Hair follicular keratinocyte (primary cell): ENCODE measurements at places on chromosomes 6 and 20. TPM values are rescaled to one million over a fixed set of nuclear protein-coding genes. Genes with fewer than 3 reads are reported as not detected.

Gene LHFPL5
- not detected in 2 replicates for total RNA-seq

Gene SAMD3
- total RNA-seq = 0.16 TPM in 1 of 2 replicates, not detected in the other

Gene FOXF2
- total RNA-seq = 0.49 TPM in 1 of 2 replicates, not detected in the other

Gene TFB1M
- total RNA-seq = 20.4 and 25.8 TPM in 2 replicates

Gene RAB44
- 0.19 TPM in 1 of 2 replicates, not detected in the other for total RNA-seq

Gene CASS4
- not detected in 2 replicates for total RNA-seq

Gene C6orf15
- 0.16 TPM in 1 of 2 replicates, not detected in the other for total RNA-seq

Gene SLC17A4
- total RNA-seq = not detected in 2 replicates

Gene BPIFB4
- not detected in 2 replicates for total RNA-seq

Gene CLPSL1
- total RNA-seq = not detected in 2 replicates

Gene HLA-DQB1
- 9.0 and 17.6 TPM in 2 replicates for total RNA-seq

Gene TP53TG5
- total RNA-seq = not detected in 2 replicates

Gene PRSS16
- 6.2 and 12.2 TPM in 2 replicates for total RNA-seq

Gene COX4I2
- not detected in 2 replicates for total RNA-seq

Gene SYCP2
- 0.04 and 0.16 TPM in 2 replicates for total RNA-seq

Gene PAK5
- total RNA-seq = not detected in 2 replicates

Gene OPRL1
- 0.30 and 0.55 TPM in 2 replicates for total RNA-seq

Gene SPATA25
- not detected in 2 replicates for total RNA-seq

Gene TNFAIP3
- 21.4 and 39.9 TPM in 2 replicates for total RNA-seq

Gene VGLL2
- not detected in 2 replicates for total RNA-seq

Gene MYH7B
- total RNA-seq = 0.65 TPM in 1 of 2 replicates, not detected in the other

Gene TRIM40
- total RNA-seq = not detected in 2 replicates

Gene POM121L2
- not detected in 2 replicates for total RNA-seq

Gene PCK1
- not detected in 2 replicates for total RNA-seq

Gene DDX43
- total RNA-seq = 0.78 and 1.6 TPM in 2 replicates

Gene ADGB
- total RNA-seq = not detected in 2 replicates

Gene LY6G6C
- total RNA-seq = 0.15 TPM in 1 of 2 replicates, not detected in the other

Gene TGM2
- 6.0 and 31.0 TPM in 2 replicates for total RNA-seq

Gene WFDC11
- total RNA-seq = not detected in 2 replicates

Gene HLA-DPA1
- total RNA-seq = 0.23 and 0.34 TPM in 2 replicates

Gene GABRR1
- total RNA-seq = not detected in 2 replicates

Gene PBOV1
- not detected in 2 replicates for total RNA-seq

Gene ULBP3
- total RNA-seq = 4.5 and 4.6 TPM in 2 replicates

Gene WFDC12
- total RNA-seq = 0.70 TPM in 1 of 2 replicates, not detected in the other

Gene REPS1
- total RNA-seq = 31.7 and 35.0 TPM in 2 replicates

Gene KCNQ5
- 1.9 and 3.7 TPM in 2 replicates for total RNA-seq

Gene HUS1B
- total RNA-seq = 0.34 and 0.55 TPM in 2 replicates

Gene FNDC1
- total RNA-seq = 0.08 TPM in 1 of 2 replicates, not detected in the other

Gene KCNB1
- total RNA-seq = not detected in 2 replicates
